ENCODE measurements at places on chromosomes 4 and X.

GRCh38 chrX:23952984-23953907 lies 45.4 kb downstream of the CXorf58 start:
- peak; percentile 4 for DNase-seq

GRCh38 chr4:71945791-71946190 lies 86.0 kb upstream of the NPFFR2 start:
- no peak for DNase-seq

GRCh38 chrX:7091923-7092322 lies 55.6 kb upstream of the STS start:
- no peak for DNase-seq

DNA sequence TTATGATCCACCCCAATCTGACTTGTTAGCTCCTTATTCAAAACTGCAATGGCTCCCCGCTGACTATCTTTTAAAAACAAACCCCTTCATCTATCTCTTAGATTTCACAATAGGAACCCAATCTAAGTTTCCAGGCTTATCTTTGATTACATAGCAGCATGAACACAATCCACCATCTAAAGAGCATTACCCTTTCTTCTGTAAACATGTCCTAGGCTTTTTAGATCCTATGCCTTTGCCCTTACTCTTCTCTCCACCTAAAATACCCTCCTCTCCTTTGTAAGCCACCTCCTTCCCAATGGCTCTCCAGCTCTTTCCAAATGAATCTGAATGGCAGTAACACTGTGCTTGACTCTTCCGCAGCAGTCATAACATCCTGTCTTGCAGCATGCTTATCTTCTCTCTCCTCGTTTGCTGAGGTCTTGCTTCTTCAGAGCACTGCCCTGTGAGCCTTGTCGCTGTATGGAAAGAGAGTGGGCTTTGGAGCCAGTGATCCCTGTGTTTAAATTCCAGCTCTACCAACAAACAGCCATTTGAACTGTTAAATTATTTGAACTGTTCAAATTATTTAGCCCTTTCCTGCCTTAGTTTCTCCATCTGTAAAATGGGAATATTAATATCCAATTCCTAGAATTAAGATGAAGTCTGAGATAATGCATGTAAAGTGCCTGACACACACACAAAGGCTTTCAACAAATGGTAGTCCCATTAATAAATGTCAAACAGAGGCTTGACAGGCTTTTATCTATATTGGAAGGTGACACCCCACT lies 16.2 kb upstream of the TSPAN5 start:
- no peak for DNase-seq

- DNase-seq, result no peak
These were observed 5.4 kb upstream of the CCSER1 start for GRCh38 chr4:90121676-90122354.

- DNase-seq, result no peak
These were observed 11.7 kb downstream of the TLR7 start for GRCh38 chrX:12878536-12878935.

GRCh38 chr4:168019921-168020320 lies 72.4 kb upstream of the ANXA10 start:
- no peak for DNase-seq

GRCh38 chr4:45679411-45679810 lies 444.4 kb downstream of the GABRG1 start:
- no peak for DNase-seq

GRCh38 chr4:38189445-38189844 lies 229.2 kb downstream of the PTTG2 start:
- DNase-seq, result no peak

GRCh38 chr4:168509786-168510185 lies 12.9 kb downstream of the PALLD start:
- DNase-seq, result no peak

GRCh38 chr4:27217261-27217769 lies 356.7 kb downstream of the STIM2 start:
- no peak for DNase-seq

- DNase-seq, result no peak
These were observed 11.6 kb downstream of the TXLNG start for GRCh38 chrX:16797841-16798240.

- DNase-seq, result no peak
These were observed 44.7 kb downstream of the EVC start for GRCh38 chr4:5755679-5756078.

DNA sequence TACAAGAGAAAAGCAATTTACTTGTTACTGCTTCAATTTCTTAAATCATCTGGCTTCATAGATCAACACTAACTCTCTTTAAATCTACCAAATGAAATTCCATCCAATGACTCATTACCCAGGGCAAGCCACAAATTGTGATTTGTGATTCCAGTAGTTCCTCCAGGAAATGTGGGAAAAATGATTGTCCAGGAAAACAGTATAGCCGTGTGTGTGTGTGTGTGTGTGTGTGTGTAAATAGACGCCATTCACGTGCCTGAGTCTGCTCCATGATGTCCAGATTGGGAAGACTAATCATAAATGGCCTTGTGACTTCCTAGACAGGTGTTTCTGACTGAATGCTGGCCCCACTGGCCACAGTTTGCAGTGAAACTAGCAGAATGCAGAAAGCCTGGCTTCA lies 121.3 kb downstream of the HS6ST2 start:
- no peak for DNase-seq

- DNase-seq, result no peak
These were observed 266.7 kb downstream of the INPP4B start for GRCh38 chr4:142579443-142579842.

- no peak for DNase-seq
These were observed 456.0 kb upstream of the SPANXN1 start for GRCh38 chrX:144791298-144791697.

- DNase-seq, result no peak
These were observed 71.5 kb upstream of the PAGE3 start for GRCh38 chrX:55336176-55336575.

DNA sequence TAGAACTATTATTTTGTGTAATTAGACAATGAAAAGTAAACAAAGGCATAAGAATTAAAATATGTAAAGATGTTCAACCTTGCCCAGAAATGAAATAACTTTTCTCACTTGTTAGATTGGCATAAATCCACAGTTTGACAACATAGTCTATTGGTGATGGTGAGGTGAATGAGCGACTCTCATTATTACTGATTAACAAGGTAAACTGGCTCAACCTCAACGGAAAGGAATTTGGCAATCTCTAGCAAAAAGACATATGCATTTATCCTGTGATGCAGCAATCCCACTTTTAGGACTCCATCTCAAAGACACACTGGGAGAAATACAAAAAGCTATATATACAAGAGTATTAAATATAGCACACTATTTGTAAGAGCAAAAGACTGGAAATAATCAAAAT lies 22.3 kb downstream of the UBA6 start:
- DNase-seq, result no peak

- DNase-seq, result no peak
These were observed 55.4 kb upstream of the ESX1 start for GRCh38 chrX:104310090-104310489.

DNA sequence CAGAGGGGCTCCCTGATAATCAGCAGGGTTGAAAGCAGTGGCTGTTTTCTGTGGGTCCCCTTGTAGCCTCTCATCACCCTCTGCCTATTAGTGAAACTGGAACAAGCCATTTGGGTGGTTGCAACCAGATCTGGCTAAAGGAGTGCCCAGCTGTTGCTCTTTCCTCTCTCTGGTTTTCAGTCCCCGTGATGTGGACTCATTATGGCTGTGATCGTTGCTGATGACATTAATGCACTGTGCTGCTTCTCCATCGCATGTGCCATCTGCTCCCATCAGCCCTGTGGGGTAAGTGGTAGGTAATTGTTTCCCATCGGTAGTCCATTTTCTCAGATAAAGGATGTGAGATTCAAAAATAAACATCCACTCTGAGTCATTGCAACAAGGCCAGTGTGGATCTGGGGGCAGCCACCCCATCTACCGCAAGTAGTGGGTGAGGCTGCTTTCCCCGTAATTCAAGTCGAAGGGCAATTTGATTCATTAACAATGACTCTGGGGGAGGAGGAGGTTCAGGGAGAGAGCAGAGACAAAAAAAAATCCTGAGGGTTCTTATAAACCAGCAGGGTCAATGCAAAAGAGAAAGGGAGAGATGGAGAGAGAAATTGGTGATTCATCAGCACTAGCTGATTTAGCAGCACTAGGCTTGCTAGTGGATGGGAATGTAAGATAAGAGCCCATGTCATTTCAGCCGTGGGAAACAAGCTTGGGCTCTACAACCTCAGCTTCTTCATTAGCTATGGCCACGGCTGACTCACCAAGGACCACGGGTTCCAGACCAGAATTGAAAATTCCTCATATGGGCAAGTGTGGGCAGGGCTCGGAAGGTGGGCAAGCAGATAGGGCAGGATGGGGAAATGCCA lies 357.8 kb downstream of the MID1IP1 start:
- no peak for DNase-seq

GRCh38 chrX:66625525-66625924 lies 13.4 kb downstream of the EDA2R start:
- no peak for DNase-seq

DNA sequence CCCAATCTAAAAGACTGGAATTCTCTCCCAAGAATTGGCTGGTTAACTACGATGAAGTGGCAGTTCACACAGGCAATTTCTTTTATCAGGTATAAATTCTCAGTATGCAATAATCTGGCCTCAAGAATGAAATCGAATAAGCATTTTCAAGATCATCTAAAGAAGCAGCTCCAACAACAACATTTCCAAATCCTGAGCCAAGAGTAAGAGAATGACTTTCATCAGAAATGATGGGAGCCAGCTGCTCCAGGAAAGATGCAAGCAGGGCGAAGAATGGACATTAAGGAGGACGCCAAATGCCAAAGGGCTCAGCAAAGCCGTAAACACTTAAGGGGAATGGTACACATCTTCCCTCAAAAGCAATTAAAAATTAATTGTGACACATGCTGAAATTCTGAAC lies 12.0 kb downstream of the ADAMTS3 start:
- no peak for DNase-seq

DNA sequence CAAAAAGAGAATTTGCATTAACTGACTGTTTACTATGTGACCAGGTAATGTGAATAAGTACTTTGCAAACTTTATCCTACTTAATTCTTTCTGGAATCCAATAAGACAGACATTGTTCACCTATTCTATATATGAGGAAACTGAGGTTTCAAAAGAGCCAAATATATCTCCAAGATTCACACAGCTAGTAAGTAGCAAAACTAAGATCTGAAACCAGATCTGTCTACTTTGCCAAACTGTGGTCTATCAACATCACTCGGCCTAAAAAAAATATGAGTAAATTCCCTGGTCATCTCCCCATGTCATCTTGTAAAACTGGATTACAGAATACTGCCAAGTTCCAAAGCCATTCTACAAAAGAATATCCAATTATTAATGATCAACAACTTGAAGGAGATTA lies 52.8 kb downstream of the ANAPC10 start:
- no peak for DNase-seq

DNA sequence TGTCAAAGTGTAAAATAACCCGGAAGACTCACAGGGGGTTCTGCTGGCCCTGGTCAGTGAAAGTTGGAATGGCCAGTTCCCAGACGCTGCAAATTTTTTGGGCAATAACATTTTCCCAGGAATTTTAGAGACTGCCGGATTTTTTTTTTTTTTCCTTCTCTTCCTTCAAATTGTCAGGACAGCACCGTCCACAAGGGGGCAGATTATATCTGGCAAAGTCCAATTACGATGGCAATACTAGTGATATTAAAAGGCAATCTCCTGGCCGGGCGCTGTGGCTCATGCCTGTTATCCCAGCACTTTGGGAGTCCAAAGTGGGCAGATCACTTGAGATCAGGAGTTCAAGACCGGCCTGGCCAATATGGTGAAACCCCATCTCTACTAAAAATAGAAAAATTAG lies 20.5 kb downstream of the SLC25A5 start:
- no peak for DNase-seq

- DNase-seq, result no peak
These were observed 635.6 kb upstream of the PCDH10 start for GRCh38 chr4:132513491-132513890.

GRCh38 chr4:132893787-132894186 lies 255.3 kb upstream of the PCDH10 start:
- no peak for DNase-seq

- DNase-seq, result no peak
These were observed 112.8 kb upstream of the ATXN3L start for GRCh38 chrX:13432414-13433297.

- DNase-seq, result no peak
These were observed 49.7 kb downstream of the HTT start for GRCh38 chr4:3124070-3124767.

- no peak for DNase-seq
These were observed 43.5 kb downstream of the MAMLD1 start for GRCh38 chrX:150406596-150406995.

DNA sequence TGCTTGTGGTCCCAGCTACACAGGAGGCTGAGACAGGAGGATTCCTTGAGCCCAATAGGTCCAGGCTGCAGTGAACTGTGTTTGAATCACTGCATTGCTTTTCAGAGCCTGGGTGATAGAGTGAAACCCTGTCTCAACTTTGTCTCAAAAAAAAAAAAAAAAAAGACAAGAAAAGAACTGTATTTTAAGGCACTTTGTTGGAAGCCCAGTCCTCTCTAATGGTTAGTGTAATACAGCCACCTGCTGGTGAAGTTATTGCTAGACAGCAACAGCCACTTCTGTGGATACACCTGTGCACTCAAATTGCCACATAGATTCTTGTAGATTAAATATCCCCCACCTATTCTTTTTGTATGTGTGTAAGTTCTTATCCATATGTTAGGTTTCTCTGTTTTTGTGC lies 10.1 kb upstream of the FGG start:
- DNase-seq, result no peak

- no peak for DNase-seq
These were observed 97.0 kb upstream of the PDHA2 start for GRCh38 chr4:95742872-95743271.

- no peak for DNase-seq
These were observed 502.5 kb downstream of the TECRL start for GRCh38 chr4:63906660-63907183.

- DNase-seq, result no peak
These were observed 23.9 kb upstream of the CENPU start for GRCh38 chr4:184757810-184758209.

GRCh38 chrX:124651031-124651430 lies 304.7 kb downstream of the SH2D1A start:
- DNase-seq, result no peak

GRCh38 chrX:110734271-110734670 lies 61.3 kb downstream of the CHRDL1 start:
- DNase-seq, result no peak

- DNase-seq, result no peak
These were observed 146.9 kb downstream of the STIM2 start for GRCh38 chr4:27007507-27007906.

- no peak for DNase-seq
These were observed 102.0 kb downstream of the CBR4 start for GRCh38 chr4:168908093-168908492.

DNA sequence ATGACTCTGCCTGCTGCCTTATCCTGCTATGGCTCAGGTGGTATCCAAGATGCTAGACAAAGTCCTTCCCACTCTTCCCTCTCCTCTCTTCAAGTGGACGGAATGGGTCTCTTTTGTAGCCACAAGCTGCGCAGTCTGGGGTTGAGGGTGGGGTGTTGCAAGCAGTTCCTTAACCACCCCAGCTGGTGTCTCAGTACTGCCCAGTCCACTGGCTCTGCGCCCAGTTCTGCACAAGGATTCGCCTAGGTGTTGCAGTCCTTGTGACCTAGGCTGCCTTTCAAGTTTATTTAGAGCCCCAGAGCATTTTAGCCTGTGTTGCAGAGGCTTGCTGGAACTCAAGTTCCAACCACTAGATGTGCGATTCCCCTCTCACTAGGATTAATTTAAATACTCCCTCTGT lies 120.7 kb downstream of the NEXMIF start:
- DNase-seq, result no peak

- no peak for DNase-seq
These were observed 733 bp upstream of the NAA15 start for GRCh38 chr4:139300431-139301112.

GRCh38 chr4:1208970-1209704 lies 36.8 kb upstream of the SPON2 start:
- DNase-seq, result no peak

- DNase-seq, result no peak
These were observed 1.4 kb downstream of the COX7B start for GRCh38 chrX:77900688-77901087.

Measured in T-helper 17 cell (primary cell).